ENCODE measurements at places on chromosomes 1 and 21.

GRCh38 chr1:36855699-36856494, 178.4 kb downstream of the GRIK3 start:
- no peak for DNase-seq

GRCh38 chr1:26581287-26581651, 51.7 kb downstream of the RPS6KA1 start:
- no peak for DNase-seq

DNA sequence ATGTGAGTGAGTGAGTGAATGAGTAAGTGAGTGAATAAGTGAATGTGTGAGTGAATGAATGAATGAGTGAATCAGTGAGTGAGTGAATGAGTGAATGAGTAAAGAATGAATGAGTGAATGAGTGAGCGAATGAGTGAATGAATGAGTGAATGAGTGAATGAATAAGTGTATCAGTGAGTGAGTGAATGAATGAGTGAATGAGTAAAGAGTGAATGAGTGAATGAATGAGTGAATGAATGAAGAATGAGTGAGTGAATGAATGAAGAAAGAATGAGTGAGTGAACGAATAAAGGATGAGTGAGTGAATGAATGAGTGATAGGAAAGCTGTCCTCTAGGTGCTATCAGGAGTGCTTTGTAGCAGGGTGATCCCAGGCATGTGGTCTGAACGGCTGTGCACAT, 35.7 kb downstream of the CFAP74 start:
- no peak for DNase-seq

GRCh38 chr21:41426676-41427404, 801 bp downstream of the MX1 start:
- no peak for DNase-seq

DNA sequence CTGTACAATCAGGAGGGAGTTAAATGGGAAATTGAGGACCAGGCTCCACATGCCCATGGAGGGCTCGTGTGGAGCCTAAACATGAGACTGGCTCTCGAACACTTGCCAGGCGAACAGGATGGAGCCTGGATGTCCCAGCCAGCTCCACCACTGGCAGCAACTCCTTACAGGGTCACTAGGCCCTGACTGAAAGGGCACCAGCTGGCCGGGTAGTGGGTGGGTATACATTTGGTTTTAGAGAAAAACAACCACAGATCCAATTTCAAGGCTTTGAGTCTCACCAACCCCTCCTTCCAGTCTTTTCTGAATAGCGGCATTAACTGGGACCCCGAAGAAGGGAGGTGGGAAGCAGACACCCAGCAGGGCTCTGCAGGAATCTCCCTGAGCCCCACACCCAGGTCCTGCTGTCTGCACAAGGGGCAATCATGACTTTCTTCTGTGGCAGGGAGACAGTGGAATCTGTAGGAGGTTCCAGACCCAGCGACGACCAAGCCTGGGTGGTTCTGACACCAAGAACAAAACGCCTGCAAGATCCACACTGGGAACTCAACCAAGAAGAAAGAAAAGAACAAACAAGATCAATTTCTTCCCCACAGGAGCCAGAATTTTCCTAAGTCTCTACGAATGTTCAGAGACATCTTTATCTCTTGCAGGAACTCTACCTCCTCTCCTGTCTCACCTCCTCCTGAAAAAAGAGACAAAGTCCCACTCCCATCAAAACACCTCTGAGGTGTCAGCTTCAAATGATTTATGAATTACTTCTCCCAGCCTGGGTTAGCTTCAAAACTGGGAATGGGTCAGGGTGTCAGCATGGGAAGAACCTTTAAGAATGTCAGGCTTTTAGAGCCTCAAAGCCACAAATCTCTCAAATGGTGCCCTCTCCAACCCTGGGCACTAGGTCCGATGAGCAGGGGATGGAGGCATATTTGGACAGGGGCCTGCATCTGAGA, 26.5 kb upstream of the SRP9 start:
- DNase-seq, result no peak

- DNase-seq, result no peak
These were observed 8.5 kb upstream of the PRDM15 start for GRCh38 chr21:41887667-41888066.

DNA sequence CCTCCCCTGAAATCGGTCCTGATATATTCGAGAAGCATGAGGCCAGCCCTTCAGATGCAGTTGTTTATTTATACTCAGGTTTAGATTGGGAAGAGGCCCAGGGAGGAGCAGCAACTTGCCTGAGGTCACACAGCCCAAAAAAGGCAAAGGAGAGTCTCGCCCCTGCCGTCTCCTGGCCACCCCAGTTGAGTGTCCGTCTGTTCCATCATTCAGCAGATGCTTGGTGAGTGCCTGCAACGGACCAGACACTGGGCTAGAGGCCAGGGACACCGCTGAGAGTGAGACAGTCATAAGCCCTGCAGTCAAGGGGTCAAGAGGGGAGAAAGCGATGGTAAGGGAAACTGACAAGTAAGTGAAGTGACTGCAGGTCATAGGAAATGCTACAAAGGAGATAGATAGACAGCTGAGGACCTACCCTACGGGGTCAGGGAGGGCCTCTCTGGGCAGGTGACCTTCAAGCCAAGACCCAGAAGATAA, 15.4 kb upstream of the SELENON start:
- DNase-seq, result no peak

- DNase-seq, result no peak
These were observed at the start of gene FAAP20 for GRCh38 chr1:2194319-2194897. Gene FAAP20, minus strand, starts transcription at chr1:2194772. Its CDS starts 23 bp downstream, at chr1:2194749.

All from T follicular helper cell (primary cell).